ENCODE measurements at places on chromosomes 1 and 21. TPM values are rescaled to one million over a fixed set of nuclear protein-coding genes. Genes with fewer than 3 reads are reported as not detected.

GRCh38 chr1:47699492-47700235, 261.8 kb downstream of the FOXD2 start:
- no peak for DNase-seq

DNA sequence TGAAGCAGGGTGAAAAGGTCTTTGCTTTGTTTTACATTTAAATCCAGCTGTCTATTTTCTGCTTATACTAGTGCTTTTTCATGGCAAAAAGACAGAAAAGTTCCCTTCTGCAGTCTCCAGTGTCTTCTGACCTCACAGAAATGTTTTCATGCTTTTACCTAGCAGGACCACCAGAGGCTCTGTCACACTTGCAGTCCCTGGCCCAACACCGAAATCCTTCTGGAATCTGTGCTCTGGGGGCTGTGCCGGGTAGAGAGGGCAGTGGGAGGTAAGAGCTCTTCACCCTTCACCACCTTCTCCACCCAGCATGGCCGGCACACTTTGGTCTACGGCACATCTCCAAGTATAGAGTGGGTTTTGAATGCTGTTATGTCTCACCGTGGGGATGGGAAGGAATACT, 20.8 kb downstream of the GNAT2 start:
- DNase-seq, result no peak

DNA sequence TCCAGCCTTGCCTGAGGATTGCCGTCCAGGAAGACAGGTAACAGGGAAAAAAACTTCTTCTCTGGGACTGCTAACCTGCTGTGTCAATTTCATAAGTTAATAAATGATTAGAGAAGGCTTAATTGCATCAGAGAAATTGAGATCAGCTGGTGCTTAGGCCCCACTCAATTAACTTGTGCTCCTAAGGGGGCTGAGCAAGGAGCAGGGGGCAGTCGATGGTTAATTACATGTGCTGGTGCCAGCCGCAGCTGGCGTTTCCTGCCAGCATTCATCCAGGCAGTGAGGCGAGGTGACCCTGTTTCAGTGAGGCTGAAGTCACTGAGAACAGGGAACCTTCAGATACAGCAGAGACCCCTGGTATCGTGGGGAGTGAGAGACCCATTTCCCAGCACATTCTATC, 60.0 kb downstream of the FAM163A start:
- no peak for DNase-seq

Gene NGF
- total RNA-seq, result 3.4 TPM

Gene MPL
- not detected for total RNA-seq

All from kidney epithelial cell (primary cell).